ENCODE measurements at places on chromosomes 16 and 17.

DNA sequence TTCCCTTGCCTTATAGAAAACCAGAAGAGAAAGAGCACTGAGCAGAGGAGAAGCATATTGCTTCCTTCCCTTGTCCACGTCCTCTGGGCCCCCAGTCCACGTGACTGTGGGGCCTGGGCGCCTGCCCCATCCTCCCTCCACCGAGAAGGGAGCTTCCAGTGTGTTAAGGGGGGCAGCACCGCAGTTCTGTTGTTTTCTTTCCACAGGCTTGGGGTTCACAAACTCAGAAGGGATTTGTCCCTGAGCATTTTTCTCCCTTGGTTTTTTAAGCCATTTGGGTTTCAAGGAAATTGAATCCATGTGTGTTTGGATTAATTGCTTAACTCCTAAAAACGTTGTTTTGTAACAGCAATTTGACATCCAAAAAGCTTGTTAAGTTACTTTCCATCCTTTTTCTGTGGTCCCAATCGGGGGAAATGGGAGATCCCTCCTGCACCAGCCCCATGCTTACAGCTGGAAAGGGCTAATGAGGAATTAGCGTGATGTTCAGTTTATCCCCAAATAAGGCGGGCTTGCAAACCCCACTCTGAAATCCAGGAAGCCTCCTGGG is 347.5 kb upstream of the TNRC6C start:
- no peak for DNase-seq

GRCh38 chr16:35208001-35208935 is 1748.9 kb downstream of the TP53TG3F start:
- DNase-seq = no peak

GRCh38 chr17:41334385-41335305 is 16.0 kb downstream of the KRT33A start:
- DNase-seq = no peak

DNA sequence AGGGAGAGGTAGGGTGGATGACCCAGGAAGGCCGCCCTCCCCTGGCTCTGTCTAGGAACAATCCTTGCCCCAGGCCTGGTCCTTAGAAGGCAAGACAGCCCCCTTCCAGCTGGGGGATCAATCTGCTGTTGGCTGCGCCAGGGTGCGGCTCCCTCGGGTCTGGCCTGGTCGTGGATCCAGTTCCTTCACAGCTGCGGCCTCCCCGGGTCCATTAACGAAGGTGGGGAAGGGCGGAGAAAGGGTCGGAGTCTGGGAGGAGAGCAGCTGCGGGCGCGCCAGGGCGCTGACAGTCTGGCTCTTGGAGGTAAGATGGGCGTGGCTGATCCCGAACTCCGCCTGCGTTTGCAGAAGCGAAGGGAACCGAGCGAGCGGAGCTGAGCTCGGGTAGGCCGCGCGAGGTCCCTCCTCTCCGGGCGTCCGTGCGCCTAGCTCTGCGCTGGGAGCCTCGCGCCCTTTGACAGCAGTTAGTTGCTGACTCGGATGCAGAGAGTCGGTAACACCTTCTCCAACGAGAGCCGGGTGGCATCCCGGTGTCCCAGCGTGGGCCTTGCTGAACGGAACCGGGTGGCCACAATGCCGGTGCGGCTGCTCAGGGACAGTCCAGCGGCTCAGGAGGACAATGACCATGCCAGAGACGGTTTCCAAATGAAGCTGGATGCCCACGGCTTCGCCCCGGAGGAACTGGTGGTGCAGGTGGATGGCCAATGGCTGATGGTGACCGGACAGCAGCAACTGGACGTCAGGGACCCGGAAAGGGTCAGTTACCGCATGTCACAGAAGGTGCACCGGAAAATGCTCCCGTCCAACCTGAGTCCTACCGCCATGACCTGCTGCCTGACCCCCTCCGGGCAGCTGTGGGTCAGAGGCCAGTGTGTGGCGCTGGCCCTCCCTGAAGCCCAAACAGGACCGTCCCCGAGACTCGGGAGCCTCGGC is at the start of gene HSPB9:
Gene HSPB9, plus strand, starts transcription at position 434 of the 933 bp plus-strand sequence. Its CDS starts 47 bp downstream, at position 481.
- DNase-seq = no peak

- no peak for DNase-seq
These were observed 158.5 kb upstream of the CACNG5 start for GRCh38 chr17:66676421-66676820.

DNA sequence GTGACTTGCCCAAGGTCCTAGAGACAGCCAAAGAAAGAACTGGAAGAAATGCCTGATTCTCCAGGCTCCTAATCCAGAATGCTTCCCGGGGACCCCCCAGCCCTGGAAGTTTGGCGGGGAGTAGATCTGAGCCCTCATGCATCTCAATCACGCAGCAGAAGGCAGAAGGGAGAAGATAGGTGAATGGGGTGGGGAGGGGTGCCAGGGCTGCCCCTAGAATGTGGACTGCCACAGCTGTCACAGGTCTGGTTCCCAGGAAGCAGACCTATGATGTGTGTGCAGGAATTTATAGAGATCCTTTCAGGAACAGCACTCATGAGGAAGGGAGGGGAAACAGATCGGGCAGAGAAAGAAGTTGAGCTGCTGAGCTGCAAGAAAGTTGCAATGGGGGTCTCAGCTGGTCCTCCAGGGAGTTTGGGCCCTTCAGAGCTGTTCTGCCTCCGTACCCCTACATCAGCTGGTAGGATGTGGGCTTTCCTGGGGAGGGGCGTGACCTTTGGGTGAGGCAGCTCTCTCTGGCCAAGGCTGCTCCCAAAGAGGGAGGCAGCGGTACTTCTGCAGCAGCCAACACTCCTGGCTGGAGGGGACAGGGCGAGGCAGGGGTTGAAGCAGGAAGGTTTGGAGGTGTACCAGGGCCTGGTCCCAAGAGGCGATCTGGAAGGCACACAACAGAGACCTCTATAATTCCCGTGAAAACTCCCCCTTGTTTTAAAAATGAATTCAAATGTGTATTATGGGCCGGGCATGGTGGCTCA is 43.4 kb downstream of the DNAH9 start:
- no peak for DNase-seq

DNA sequence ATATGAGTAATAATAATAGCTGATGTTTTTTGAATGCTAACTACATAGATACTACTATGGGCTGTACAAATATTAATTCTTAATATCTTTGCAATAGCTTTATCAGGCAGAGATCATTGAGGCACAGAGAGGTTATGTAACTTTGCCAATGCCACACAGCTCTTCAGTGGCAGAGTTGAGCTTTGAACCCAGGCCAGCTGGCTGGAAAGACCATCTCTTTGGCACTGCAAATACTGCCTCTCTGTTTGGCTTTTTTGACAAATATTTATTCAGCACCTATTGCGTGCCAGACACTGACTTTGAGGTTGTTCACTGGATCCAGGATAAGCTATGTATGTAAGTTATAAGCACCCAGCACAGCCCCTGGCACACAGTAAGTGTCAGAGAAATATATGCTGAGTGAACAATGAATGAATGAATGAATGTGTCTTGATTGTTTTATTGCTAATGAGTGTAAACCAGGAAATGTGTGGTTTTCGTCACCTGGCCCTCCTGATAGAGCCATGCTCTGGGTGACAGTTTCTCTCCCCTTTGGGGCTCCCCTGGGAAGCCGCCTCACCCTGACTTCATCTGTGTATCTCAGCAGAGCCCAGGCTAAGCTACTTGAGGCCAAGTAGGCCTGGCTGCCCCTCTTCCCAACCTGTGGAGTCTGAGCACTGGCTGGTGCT is 2.5 kb downstream of the AQP8 start:
- no peak for DNase-seq

GRCh38 chr16:84502581-84502980 is 1.9 kb downstream of the MEAK7 start:
- DNase-seq = no peak

DNA sequence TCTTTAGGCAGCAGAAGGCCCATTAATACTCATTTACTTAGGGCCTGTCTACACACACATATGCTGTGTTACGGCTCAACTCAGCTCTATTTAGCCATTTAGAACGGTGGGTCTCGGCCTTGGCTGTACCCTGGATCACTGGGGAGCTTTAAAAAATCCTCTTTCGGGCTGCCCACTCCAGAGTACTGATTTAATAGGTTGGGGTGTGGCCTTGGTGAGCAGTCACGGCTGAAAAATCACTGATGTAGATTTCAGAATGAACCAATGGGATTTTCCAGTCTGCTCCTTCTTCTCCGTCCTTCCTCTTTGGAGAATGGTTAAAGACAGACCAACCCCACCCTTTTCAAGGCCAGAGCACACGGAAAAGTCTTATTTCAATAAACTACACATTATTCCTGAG is 223.5 kb downstream of the CCDC182 start:
- DNase-seq = no peak

DNA sequence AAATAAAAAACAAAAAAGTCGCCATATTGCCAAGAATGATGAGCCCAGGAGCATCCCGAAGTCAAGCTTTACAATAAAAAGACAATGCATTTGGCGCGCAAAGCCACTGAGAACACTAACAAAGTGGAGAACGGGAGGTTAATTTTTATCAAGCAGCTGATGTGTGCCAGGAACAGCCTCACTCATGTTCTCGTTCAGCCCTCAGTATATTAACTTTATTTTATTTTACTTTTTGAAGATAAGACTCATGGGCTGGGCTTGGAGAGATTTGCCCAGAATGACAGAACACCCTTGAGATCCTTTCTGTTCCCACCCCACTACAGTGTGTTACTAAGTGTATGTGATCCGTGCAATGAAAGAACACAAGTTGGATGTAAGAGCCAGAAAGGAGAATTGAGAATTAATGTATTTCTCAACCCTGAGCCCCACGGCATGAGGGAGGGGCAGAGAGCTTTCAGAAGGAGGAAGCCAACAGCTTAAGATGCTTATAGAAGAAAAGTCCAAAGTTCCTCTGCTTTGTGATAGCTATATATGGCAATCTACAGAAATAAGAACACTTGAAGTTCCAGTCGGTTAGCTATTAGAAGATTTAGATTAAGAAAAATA is 48.4 kb downstream of the COTL1 start:
- no peak for DNase-seq

- DNase-seq = no peak
These were observed 62.3 kb downstream of the GSG1L start for GRCh38 chr16:28001184-28001583.

- no peak for DNase-seq
These were observed 390.0 kb upstream of the TNRC6C start for GRCh38 chr17:77568540-77568939.

DNA sequence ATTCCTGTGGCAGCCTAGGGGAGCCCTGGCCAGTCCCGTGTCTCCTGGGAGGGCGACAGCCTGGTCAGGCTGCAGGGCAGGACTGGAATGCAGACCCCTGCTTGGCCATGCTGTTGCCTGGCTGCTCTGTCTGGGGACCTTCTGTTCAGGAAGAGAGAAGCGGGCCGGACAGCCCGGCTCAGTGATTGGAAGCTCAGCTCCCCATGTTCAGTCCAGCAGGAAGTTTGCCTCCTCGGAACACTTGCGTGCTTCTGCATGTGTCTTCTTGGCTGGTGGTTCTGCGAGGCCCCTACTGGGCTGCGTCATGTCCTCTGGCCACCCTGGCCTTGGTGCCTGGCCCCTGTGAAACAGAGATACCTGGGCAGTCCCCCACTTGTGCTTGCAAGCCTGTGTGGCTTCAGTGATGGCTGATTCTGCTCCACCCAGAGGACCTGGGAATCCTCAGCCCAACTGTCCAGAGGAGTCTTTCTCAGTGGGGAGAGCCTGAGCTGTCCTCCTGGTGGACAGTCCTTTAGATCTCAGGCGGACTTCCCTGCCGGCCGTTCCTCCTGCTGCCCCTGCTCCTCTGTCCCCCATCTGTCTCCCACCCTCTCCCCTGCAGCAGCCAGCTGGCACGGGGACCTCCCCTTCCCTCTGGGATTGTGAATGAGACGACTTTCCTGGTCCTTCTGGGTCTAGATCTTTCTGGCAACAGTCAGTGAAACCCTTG is 279.5 kb downstream of the SEC14L1 start:
- DNase-seq = no peak

DNA sequence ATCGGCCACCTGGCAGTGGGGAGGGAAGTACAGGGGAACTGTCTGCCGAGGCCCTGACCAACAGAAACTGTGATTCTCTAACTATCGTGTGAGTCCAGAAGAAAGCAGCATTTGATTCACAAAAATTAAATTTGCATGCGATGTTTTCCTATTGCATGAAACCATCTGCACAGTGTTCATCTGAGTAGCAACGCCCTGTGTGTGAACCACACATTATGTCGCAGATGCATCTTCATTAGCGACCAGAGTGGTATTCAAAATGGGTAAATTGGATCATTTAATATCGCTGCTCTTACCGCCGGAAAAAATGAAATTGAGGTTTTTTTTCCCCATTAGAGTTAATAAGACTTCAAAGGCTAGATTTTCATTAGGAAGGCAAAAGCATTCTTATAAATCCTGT is 260.6 kb downstream of the ABCC12 start:
- DNase-seq = no peak

DNA sequence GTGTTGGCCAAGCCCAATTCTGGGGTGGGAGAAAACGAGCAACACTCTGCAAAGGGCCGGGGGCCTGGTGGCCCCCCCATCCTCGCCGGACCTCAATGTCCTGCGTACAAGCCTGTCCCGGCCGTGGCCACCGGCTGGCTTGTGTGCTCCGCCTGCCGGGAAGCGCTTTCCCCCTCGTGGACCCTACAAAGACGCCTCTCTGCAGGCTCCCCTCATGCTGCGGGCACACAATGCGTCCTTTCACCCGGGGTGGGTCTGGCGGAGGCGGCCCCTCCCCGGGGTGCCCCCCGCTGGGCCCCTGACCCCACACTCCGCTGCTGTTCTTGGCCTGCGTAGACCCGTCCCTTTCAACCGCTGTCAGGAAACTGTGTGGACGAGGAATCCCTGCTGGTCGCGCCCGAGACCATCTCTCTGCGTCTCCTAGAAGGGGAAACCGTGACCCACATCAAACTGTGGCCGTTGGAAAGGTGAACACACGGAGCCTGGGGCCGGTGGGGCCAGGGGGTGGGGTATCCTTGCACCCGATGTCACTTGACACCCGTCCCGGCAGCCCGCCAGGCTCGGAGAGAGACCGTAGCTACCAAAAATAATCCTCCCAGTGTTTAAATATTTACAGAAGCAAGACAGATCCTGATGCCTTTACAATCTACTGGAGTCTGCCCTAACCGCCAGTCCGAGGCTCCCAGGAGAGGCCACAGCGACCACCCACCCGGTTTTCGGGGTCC is 43.6 kb downstream of the TBC1D16 start:
- no peak for DNase-seq

GRCh38 chr16:53912155-53912554 is 208.2 kb downstream of the FTO start:
- DNase-seq = no peak

DNA sequence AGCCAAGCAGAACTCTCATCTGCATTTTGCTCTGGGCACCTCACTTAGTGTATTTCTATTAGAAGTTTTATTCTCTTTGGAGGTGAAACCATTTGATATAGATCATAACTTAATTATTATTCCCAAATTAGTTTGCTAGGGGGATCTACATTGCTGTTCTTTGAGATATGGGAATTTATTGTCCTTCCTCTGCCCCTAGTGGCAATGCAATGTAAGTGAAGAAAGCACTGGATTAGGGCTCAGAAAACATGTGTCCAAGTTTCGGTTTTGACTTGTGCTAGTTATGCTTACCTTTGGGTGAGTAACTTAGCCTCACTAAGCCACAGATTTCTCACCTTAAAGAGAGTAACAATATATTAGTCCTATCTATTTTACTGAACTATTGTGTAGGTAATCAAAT is 2.9 kb downstream of the KRT39 start:
- no peak for DNase-seq

Measured in neuronal stem cell (in vitro differentiated cells).